Activated CD4-positive, CD25-positive, alpha-beta regulatory T cell treated with anti-CD3 and anti-CD28 coated beads, Interleukin-2, amount 50 U/mL, for 24 hours (primary cell): ENCODE measurements at places on chromosomes 11 and 22.
A peak's percentile ranks its signal among the peaks of the same experiment; 100 is the strongest.

DNA sequence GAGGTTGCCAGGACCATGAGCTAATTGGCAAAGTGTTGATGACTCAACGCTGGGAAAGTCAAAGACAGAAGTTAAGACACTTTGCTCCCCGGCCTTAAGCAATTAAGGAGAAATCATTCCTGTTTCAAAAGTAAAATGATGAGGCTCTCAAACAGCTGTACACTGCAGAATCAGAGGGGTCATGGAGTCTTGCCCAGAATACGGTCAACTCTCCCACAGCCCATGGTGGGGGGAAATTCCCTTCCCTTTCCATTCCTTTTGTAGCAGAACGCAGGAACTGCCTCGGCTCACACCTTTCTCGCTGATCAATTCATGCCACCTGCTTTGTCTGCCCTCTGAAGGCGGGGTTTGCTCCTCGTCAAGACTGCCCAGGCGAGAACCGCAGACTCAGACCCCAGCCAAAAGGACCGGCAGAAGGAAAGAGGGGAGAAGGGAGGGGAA, 52.8 kb downstream of the MN1 start:
- no peak for ATAC-seq

DNA sequence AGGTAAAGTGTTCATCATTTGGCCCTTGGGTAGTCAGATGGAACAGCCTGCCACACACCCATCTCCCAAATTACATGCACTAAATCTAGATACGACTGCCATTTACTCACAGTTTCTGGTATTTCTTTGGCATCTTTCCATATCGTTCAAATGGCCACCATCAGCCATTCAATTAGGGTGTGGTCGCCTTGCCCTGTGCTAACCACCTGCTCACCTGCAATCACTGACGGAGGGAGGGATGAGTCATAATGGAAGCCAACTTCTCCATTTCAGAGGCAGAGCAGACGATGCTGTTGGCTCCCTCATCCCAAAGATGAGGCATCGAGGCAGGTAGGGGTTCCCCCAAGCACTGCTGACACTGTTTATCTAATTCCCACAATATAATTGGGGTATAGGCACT, 14.6 kb downstream of the MS4A6A start:
- ATAC-seq, result no peak

DNA sequence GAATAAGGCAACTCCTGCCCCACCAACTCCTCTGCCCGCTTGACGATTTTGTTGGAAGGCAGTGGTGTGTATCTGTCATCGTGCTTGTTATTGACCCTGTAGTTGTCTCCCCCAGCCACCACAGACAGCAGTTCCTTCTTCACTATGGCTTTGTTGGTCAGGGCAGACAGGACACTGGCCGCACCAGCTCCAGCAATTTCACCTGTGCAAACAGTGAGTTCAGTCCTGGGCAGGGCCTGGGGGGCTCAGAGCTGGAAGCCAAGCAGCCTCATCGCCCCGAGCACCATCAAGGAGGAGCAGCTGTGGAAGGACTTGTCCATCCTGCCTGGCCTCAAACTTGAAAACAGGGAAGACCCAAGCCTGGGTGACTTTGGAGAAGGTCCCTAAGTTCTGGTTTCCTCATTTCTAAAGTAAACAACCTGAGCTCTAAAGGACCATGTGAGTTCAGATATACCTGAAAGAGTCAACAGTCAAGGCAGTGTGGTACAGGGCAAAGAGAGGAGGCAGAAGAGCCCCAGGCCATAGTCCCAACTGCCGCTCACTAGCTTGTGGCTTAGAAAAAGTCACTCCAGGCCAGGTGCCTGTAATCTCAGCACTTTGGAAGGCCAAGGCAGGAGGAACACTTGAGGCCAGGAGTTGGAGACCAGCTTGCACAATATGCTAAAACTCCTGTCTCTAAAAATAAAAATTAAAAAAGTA, 4.6 kb downstream of the PLAAT2 start:
- ATAC-seq, result no peak

DNA sequence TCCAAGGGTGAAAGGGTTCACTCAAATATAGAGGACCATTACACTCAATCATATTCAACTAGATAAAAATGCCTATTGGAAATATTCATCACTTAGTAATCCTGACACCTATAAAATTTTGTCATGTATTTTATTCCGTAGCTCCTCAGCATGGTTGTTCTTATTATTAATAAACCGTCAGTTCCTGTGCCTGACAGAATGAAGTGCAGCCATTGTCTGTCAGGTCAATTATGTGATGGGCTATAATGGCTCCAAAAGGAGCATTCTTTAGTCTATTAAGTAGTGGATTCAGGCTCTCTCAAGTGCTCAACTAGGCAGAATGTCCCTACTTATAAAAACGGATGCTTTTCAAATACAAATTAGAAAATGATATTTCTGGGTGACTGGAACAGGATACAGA, 916.1 kb upstream of the ANO3 start:
- no peak for ATAC-seq

DNA sequence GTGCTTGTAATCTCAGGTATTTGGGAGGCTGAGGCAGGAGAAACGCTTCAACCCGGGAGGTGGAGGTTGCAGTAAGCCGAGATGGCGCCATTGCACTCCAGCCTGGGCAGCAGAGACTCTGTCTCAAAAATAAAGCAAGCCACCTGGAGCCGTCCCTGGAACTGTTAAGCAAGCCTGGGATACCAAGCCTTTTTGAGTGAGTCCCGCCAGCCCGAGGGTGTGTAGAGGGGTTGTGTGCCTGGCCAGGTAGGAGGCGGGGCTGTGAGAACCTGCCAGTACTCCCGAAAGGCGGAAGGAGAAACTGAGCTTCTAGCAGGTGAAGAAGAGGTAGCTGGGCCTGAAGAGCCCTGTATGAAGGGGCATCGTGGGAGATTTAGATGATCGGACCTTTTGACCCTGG, 52.4 kb downstream of the TRIOBP start:
- no peak for ATAC-seq

DNA sequence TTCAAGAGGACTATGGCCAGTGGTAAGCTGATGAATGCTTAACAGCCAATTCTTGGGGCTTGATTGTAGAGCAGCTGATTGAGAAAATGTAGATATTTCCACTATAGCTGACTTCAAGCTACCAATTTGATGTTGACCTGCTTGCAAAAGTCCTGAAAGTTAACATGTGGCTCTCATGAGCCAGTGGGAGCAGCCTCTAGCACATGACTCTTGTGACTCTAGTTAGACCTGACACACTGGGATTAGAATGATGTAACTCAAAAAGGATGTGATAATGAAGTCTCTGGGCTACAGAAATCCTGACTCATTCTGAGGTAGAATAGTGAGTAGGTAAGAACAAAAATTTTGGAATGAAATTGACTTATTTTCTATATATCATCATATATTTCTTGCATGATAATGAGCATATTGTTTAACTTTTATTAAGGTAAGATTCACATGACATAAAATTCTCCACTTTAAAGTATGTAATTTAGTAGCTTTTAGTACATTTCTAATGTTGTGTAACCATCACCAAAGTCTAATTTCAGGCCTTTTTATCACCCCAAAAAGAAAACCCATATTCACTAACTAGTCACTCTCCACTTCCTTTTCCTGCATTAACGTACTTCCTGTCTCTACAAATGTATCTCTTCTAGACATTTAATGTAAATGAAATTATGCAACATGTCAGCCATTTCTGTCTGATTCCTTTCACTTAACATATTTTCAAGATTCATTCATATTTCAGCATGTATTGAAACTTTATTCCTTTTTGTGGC, 16.1 kb upstream of the OR52H1 start:
- no peak for ATAC-seq

- ATAC-seq, result no peak
Measured at GRCh38 chr11:109153836-109154235, 268.2 kb upstream of the C11orf87 start.

DNA sequence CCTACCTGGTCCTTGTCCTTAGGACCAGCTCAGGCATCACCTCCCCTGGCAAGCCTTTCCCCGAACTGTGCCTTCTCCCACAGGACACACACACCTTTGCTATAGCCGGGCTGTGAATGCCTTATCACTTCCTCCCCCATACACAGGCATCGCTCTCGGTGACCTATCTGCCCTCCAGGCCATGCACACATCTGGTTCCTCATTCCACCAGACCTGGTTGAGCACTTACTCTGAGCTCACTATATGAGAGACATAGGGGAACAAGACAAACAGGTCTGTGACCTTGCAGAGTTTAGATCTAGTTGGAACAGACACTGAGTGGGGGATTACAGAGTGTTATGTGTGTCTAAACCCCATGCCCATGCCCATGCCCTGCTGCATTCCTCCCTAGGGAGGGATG, 3.1 kb upstream of the BCR start:
- ATAC-seq, result no peak

DNA sequence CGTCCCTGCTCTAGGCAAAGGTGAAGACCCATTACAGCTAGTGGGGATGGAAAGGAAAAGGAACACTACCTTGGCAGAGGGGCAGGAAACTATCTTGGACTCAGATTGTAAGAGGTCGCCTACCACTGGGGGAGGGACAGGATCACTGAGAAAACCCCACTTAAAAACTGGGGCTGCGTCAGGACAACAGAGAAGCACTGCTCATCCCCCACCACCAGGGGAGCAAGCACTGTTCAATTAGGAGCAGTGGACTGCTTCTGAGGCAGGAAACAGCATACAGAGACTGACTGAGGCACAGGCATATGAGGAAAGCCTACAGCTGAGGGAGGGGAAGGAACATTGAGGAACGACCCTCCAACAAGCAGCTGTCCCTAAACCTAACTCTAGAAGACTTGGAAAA, 20.8 kb upstream of the DLAT start:
- ATAC-seq, result peak; percentile 56

DNA sequence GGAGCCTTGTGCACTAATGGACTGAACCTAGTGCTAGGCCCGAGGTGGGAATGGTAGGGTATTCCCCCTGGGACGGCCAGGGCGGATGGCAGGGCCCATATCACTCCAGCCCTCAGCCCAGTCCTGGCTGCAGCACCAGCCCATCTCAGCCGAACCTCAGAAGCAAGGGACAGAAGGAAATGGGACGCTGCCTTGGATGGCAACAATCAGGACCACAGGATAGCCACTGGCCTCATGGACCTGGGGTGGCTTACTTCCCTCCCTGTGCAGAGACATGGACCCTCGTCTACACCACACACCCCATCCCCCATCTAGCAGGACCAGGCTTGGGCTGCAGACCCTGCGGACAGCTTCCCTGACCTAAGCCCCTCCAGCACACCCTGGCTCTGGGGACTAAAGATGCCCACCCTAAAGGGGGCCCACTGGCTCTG, 24.1 kb downstream of the ARVCF start:
- ATAC-seq, result no peak

DNA sequence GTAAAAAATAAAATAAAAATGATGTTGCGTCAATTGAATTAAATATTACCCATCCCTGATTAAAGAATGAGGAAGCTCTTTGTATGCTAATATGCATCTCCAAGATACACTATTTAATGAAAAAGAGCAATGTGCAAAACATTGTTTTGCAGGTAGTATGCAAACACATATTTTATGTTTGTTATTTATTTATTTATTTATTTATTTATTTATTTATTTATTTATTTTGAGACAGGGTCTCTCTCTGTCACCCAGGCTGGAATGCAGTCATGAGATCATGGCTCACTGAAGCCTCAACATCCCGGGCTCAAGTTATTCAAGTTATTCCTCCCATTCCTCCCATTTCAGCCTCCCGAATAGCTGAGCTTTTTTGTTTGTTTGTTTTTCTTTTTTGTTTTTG, 7.2 kb upstream of the CHST1 start:
- ATAC-seq, result no peak

DNA sequence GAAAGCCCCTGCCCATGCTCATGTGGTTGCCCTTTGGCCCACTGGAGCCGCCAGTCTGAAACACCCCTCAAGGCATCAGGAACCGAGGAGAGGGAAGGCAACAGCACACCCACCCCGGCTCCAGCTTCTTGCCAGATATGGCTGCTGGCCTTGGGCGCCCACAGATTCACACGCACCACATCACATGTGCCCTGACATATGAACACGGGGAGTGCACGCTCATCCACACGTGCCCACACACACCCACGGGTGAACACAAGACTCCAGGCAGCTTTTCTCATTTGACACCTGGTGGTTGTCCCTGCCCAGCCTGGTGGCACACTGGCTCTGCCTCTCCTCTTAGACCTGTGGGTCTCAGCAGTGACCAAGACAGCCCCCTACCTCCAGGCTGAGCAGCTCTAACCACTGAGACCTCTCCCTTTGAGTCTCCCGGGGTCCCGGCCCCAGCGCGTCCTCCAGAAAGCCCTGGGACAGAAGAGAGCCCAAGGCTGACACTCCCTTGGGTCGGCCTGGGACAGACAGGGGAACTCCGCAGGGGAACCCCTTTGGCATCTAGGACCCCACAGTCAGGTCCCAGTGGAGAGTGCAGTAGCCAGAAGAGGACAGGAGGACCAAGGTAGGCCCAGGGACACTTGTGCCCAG, 2.7 kb upstream of the MAPK12 start:
- no peak for ATAC-seq

- no peak for ATAC-seq
Measured at GRCh38 chr11:86108191-86108590, 39.3 kb upstream of the PICALM start.
